A549 treated with GW870086 at 1 μM for 4 hours (cell line): ENCODE measurements at places on chromosomes 3 and 15. TPM values are rescaled to one million over a fixed set of nuclear protein-coding genes. Genes with fewer than 3 reads are reported as not detected.

The HRG gene
- total RNA-seq = not detected in 5 replicates

The ZNF148 gene
- 6.8 to 10.8 TPM (median 9.1 TPM) in 5 replicates for total RNA-seq

The DOCK3 gene
- 0.27 to 0.39 TPM (median 0.35 TPM) in 5 replicates for total RNA-seq

The SNRK gene
- 3.6 to 5.3 TPM (median 4.5 TPM) in 5 replicates for total RNA-seq

The FBXW12 gene
- not detected in 5 replicates for total RNA-seq

The PTH1R gene
- 0.59 to 1.1 TPM (median 0.94 TPM) in 5 replicates for total RNA-seq

The SMARCC1 gene
- 20.1 to 26.6 TPM (median 25.4 TPM) in 5 replicates for total RNA-seq

The GMNC gene
- not detected in 5 replicates for total RNA-seq

The GORASP1 gene
- 30.6 to 39.3 TPM (median 36.6 TPM) in 5 replicates for total RNA-seq

The EXD1 gene
- total RNA-seq = 0.16 to 0.33 TPM (median 0.27 TPM) in 3 of 5 replicates, not detected in the others

The RLBP1 gene
- not detected in 5 replicates for total RNA-seq

The CHRNA5 gene
- 30.9 to 35.7 TPM (median 33.6 TPM) in 5 replicates for total RNA-seq

The IL20RB gene
- 0.58 to 1.5 TPM (median 0.93 TPM) in 5 replicates for total RNA-seq

The ZDHHC3 gene
- 34.7 to 46.8 TPM (median 43.0 TPM) in 5 replicates for total RNA-seq

The CCNL1 gene
- 35.3 to 42.3 TPM (median 39.8 TPM) in 5 replicates for total RNA-seq

The SLC6A20 gene
- 0.03 to 0.07 TPM (median 0.04 TPM) in 4 of 5 replicates, not detected in the other for total RNA-seq

The EPB42 gene
- not detected in 5 replicates for total RNA-seq

The SYNPR gene
- total RNA-seq = not detected in 5 replicates

The TIPARP gene
- 48.9 to 65.6 TPM (median 55.1 TPM) in 5 replicates for total RNA-seq

The TUSC7 gene
- not detected in 5 replicates for total RNA-seq

The CYP1A2 gene
- 0.05 TPM in 1 of 5 replicates, not detected in the others for total RNA-seq

The GRM2 gene
- 0.06 to 0.09 TPM (median 0.06 TPM) in 3 of 5 replicates, not detected in the others for total RNA-seq

The MOBP gene
- total RNA-seq = 0.09 to 0.37 TPM in 2 of 5 replicates, not detected in the others

The ECT2 gene
- 59.5 to 79.1 TPM (median 73.0 TPM) in 5 replicates for total RNA-seq

The GRAMD1C gene
- total RNA-seq = 0.47 to 1.2 TPM (median 0.96 TPM) in 5 replicates

The HRH1 gene
- 7.8 to 9.8 TPM (median 8.3 TPM) in 5 replicates for total RNA-seq

The VGLL3 gene
- total RNA-seq = 3.2 to 8.1 TPM (median 6.2 TPM) in 5 replicates

The AHSG gene
- total RNA-seq = 0.16 TPM in 1 of 5 replicates, not detected in the others

The PLCH1 gene
- total RNA-seq = 0.90 to 1.1 TPM (median 0.97 TPM) in 5 replicates

The GATA2 gene
- 4.1 to 5.5 TPM (median 5.3 TPM) in 5 replicates for total RNA-seq

The DAPK2 gene
- total RNA-seq = 4.2 to 5.4 TPM (median 4.8 TPM) in 5 replicates

The WDR82 gene
- total RNA-seq = 45.9 to 52.6 TPM (median 49.1 TPM) in 5 replicates

The LSM3 gene
- 20.8 to 24.5 TPM (median 22.4 TPM) in 5 replicates for total RNA-seq

The SMAD6 gene
- total RNA-seq = 21.0 to 27.4 TPM (median 25.1 TPM) in 5 replicates

The THOC7 gene
- total RNA-seq = 61.0 to 69.9 TPM (median 62.4 TPM) in 5 replicates

The PLSCR5 gene
- total RNA-seq = not detected in 5 replicates

The NT5DC2 gene
- 76.9 to 104 TPM (median 97.2 TPM) in 5 replicates for total RNA-seq

The NPAP1 gene
- total RNA-seq = not detected in 5 replicates

The GP9 gene
- total RNA-seq = not detected in 5 replicates

The ZBED2 gene
- 0.11 to 0.29 TPM (median 0.16 TPM) in 5 replicates for total RNA-seq

The POLQ gene
- 5.9 to 7.5 TPM (median 6.6 TPM) in 5 replicates for total RNA-seq

The GOLGA6L6 gene
- total RNA-seq = not detected in 5 replicates

The ZNF774 gene
- total RNA-seq = 0.58 to 1.5 TPM (median 1.2 TPM) in 5 replicates

The CORO2B gene
- 1.9 to 3.2 TPM (median 2.4 TPM) in 5 replicates for total RNA-seq

The BNIP2 gene
- 61.6 to 93.6 TPM (median 70.2 TPM) in 5 replicates for total RNA-seq

The GPR149 gene
- not detected in 5 replicates for total RNA-seq

The REC114 gene
- not detected in 5 replicates for total RNA-seq

The RIOX2 gene
- 27.6 to 31.6 TPM (median 29.3 TPM) in 5 replicates for total RNA-seq
